Cardiac fibroblast (primary cell): ENCODE measurements at places on chromosomes 4 and X.

GRCh38 chr4:86558797-86559196 lies 35.3 kb upstream of the PTPN13 start:
- DNase-seq, result no peak

DNA sequence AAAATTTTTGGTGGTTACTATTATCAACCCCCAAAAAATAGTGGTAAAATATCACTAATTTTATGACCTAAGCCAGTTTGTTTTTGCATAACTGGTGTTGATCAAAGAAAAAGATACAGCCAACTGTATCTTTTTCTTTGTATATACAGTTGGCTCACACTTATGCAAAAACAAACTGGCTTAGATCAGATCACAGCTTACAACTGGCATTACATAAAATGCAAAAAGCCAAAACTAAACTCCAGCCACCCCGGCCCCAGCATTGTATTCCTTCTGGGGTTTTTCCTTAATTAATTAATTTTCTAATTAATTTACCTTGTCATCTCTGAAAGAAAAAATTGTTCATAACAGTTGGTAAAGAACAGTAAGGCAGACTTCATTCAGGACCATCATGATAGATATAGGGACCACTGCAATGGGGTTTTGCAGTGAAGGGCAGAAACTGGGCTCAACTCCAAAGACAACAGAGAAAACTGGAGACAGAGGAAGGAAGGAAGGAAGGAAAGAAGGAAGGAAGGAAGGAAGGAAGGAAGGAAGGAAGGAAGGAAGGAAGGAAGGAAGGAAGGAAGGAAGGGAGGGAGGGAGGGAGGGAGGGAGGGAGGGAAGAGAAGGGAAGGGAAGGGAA lies 202.1 kb downstream of the HNRNPD start:
- DNase-seq, result no peak

- no peak for DNase-seq
These were observed 117.0 kb downstream of the DCK start for GRCh38 chr4:71110499-71110898.

DNA sequence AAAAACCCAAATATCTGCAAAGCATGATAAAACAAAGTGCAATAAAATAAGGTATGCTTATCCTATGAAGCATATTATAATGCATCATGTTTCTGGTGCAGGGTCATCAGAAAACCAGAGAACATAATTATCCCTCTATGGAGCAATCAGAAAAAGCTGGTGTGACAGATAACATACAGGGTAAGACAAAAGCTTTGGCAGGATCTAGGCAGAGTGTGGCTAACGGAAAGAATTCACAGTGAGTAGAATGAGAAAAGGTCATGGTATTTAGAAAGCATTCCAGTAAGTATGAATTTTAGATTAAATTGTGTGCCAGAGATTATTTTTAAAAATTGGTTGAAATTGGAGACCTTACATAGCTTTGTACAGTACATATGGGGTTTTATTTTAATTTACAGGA lies 29.0 kb upstream of the UGT2B4 start:
- DNase-seq, result peak; percentile 52

DNA sequence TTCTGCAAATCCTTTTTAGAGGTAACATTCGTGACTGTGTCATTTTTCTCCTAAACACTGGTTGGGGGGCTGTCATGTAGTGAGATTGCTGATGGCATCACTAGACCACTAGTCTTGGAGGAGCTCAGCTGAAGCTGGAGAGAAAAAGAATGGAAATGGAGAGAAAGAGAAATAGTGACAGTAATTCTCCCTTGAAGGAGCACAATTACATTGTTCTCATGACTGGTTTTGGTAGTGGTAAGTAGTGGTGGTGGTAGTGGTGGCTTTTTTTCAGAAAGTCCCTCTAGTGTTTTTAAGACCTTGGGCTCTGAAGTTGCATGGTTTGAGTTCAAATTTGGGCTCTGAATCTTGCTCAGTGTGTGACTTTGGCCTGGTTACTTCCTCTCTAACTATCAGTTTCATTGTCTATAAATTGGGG lies 99.8 kb downstream of the LARP7 start:
- DNase-seq, result no peak

- no peak for DNase-seq
These were observed 221.8 kb upstream of the IGFBP7 start for GRCh38 chr4:57331959-57332358.
